ENCODE measurements at places on chromosomes 4 and X. TPM values are rescaled to one million over a fixed set of nuclear protein-coding genes. Genes with fewer than 3 reads are reported as not detected.

- no peak for DNase-seq
Measured at GRCh38 chr4:113695328-113696169, 66.0 kb downstream of the CAMK2D start.

DNA sequence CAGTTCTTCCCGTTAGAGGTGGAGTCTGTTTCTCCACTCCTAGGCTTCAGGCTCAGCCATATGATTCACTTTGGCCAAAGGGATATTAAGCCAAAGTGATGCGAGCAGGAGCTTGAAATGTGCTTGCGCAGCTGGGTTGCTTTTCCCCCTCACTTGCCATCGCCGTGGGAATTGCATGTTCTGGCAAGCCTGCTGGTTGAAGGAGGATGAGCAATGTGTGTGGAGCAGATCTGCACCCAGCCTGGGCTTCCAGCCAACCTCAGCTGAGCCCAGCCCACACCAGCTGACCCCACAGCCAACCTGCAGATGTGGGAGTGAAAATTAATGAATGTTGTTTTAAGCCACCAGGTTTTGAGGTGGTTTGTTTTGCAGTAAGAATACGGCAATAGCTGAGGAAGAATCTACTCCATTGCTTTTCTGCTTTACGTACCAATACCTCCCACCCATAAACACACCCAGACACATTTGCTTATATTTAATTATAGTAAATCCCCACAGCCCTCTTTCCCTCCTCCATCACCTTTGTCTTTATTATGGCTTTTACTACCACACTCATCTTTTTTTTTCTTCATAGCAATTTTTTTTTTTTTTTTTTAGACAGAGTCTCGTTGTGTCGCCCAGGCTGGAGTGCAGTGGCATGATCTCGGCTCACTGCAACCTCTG lies 132.8 kb upstream of the FUNDC1 start:
- no peak for DNase-seq

- DNase-seq: no peak
Measured at GRCh38 chrX:19882066-19882775, 5.2 kb downstream of the SH3KBP1 start.

GRCh38 chrX:151973851-151974335 lies 583 bp downstream of the GABRE start:
- no peak for DNase-seq

CTAG2 gene
- not detected for total RNA-seq

SGCB gene
- total RNA-seq: 15.6 TPM
